ENCODE measurements at places on chromosomes 5 and 9.

- DNase-seq, result no peak
Observed at GRCh38 chr5:92002721-92003274, 619.7 kb upstream of the ARRDC3 start.

GRCh38 chr9:89619019-89619418, 14.2 kb downstream of the GADD45G start:
- DNase-seq, result no peak

DNA sequence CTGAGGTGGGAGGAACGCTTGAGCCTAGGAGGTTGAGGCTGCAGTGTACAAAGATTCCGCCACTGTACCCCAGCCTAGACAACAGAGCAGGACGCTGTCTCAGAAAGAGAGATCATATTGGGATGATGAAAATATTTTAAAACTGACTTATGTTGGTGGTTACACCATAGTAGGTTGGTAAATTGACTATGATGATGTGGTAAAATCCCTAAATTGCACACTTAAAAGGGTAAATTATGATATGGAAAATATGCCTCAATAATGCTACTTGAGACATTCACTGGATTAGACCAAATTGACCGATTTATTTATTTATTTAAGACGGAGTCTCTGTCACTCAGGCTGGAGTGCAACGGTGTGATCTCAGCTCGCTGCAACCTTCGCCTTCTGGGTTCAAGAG, 21.9 kb upstream of the TOR1B start:
- DNase-seq, result no peak

GRCh38 chr9:133971981-133972941, 19.9 kb downstream of the VAV2 start:
- DNase-seq, result no peak

DNA sequence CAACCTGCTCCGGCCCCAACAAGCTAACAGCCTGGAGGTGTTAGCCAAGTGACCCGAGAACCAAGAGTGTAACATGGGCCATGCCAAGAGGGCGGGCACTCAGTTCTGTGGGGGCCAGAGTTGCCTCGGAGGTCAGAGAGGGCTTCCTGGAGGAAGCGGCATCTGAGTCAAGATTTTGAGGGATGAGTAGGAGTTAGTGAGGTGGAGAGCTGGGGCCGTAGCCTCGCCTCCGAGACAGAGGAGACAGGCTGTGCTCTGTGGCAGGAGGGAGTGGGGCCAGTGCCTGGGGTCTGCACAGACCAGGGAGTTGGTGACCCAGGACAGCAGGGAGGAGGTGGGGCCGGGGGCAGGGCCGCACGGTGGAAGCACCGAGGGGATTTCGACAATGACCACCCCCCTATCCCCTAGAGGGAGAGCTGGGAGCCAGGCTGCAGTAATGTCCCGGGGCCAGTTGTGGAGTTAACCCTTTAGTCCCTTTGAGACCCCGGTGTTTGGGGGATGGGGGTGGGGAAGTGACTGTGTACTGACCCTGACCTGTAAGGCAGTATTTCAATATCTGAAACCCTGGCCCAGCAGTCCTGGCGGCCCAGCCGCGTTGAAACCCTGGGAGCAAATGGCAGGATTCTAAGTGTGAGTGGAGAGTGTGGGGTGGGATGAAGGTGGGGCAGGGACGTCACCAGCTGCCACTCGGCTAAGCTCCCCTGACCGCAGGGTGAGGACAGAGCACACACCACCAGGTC, 148.7 kb upstream of the COL5A1 start:
- no peak for DNase-seq

- DNase-seq, result peak; percentile 77
Observed at GRCh38 chr5:108381350-108381953, 446 bp downstream of the FBXL17 start.

GRCh38 chr5:133457439-133458355, 154.6 kb downstream of the FSTL4 start:
- DNase-seq, result no peak

DNA sequence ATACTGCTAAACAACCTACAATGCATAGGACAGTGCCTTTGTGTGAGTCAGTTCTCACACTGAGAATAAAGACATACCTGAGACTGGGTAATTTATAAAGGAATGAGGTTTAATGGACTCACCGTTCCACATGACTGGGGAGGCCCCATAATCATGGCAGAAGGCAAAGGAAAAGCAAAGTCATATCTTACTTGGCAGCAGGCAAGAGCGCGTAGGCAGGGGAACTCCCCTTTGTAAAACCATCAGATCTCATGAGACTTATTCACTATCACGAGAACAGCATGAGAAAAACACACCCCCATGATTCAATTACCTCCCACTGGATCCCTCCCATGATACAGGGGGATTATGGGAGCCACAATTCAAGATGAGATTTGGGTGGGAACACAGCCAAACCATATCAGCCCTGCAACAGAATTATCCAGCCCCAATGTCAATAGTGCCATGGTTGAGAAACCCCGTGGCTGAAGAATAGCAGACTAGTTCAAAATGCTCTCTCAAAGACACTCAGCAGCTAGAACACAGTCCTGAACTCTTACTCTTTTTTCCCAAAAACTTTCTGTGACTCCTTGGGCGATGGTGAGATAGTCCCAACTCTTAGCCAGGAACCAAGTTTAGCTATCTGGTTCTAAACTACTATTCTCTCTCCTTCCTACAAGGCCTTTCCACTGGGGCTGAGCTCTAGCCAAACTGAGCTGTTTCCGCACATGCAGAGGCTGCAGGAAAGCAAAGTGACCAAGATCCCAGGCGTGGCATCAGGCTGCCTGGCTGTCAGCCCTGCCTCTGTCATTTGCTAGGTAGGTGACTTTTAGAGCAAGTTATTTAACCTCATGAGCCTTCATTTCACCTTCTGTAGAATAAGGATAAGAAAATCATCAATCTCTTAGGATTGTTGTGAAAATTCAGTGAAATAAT, 21.7 kb downstream of the FAT2 start:
- no peak for DNase-seq

DNA sequence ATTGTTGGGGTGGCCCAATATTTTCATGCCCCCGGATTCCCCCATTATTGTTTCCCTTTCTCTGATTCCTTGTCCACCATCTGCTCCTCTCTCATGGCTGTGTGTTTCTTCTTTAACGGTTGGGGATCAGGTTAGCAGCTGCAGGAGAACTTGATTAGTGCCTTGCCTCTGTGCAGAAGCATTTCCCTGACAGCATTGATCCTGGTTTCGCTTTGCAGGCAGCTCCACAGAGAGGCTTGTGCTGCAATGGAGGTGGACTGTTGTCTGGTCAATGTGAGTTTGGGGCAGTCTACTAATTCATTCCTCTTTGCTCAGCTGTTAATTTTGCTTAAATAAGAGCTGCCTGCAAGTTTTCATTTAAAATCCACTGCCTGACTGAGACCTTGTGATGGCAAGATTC, 32.5 kb upstream of the SSBP2 start:
- no peak for DNase-seq

GRCh38 chr9:534886-535285, 306.6 kb upstream of the DMRT1 start:
- no peak for DNase-seq

DNA sequence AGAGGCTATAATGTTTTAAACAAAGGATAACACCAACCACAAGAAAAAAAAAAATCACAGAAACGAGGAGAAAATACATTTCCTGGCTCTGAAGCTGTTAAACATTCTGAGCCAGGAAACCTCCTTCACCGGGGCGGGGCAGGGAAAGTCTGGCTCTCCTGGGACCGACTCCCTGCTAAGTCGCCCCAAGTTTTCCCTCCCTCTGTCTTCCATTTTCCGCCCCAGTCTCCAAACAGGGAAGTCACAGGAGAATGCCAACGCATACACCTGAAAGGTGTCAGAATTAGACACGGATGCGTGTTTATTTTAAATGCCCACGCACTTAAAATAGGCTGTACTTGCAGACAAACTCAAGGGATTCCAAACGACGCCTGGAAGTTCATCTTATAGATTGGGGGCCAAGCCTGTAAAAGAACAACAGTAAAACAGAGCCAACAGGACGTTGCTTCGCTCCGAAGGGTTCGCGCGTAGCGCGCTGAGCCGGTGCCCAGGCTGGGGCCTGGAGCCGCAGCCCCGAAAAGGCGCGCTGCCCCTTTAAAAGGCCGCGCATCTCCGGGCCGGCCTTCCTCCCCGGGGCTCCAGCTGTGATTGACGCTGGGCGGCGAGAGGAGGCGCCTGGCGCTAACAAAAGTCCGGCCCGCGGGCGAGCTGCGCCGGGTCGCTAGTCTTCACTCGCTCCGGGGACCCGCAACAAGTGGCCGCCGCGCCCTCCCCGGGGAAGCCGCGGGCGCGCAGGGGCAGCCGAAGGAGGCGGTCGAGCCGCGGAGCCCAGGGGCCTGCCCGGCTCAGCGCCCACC, at the start of gene FBXL7:
Gene FBXL7, plus strand, starts transcription at position 653 of the 797 bp plus-strand sequence.
- no peak for DNase-seq

DNA sequence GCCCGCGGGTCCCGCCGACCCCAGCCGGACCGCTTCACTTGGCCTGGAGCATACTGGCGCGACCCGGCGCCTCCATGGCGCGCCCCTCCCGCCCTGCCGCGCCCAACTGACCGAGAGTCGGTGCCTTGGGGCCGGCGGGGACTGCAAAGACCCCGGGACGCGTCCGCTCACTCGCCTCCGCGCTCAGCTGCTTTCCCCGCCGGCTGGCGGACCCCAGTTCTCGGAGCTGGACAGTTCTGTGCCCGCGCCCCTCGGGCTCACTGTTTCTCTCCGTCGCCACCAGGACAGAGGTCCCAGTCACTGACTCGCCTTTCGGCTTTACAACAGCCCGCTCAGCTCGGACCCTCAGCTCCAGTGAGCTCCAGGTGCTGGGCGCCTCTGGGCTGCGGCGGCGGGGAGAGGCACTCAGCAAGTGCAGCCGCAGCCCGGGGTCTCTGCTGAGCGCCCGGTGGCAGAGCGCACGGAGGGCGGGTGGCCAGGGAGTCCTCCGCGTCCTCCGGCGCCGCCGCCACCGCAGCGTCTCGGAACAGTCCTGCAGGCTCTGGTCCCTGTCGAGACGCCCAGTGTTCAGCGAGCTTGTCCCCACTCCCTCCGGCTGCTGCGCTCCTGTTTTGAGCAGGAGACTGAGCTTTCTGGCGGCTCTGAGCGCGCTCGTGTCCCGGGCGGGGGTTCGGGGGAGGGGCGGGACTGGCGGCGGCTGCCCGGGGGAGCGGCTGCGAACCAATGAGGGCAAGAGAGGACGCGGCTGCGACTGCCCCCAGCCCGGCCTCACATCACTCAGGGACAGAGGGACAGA, at the start of gene SMIM32:
Gene SMIM32, minus strand, starts transcription at position 637 of the 796 bp plus-strand sequence. CDS start 638 bp downstream, outside the sequence.
- no peak for DNase-seq

DNA sequence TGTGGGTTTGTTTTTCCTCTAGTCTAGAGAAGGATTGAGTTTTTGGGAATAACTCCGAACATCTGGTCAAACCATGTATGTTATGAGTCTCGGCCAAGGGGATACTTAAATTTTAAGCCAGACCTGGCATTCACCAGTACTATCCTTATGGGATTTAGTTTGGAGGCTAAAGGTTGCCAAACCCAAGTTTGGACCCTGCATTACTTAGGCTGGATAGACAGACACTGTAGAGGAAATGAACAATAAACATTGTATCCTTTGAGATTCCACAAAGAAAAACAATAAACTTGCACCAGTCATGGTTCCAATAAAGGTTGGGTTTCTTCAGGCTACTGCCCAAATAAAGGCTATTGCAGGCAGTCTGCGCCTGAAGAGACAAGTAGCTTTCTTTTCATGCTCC, 296.7 kb upstream of the MEF2C start:
- no peak for DNase-seq

GRCh38 chr5:8033261-8033660, 164.3 kb downstream of the MTRR start:
- no peak for DNase-seq

- no peak for DNase-seq
Observed at GRCh38 chr5:144779368-144779767, 608.7 kb downstream of the KCTD16 start.

- DNase-seq, result no peak
Observed at GRCh38 chr5:143037708-143038107, 267.5 kb downstream of the ARHGAP26 start.

- DNase-seq, result no peak
Observed at GRCh38 chr5:31463351-31463750, 68.5 kb downstream of the DROSHA start.

- no peak for DNase-seq
Observed at GRCh38 chr5:140181002-140181483, 6.1 kb downstream of the CYSTM1 start.

DNA sequence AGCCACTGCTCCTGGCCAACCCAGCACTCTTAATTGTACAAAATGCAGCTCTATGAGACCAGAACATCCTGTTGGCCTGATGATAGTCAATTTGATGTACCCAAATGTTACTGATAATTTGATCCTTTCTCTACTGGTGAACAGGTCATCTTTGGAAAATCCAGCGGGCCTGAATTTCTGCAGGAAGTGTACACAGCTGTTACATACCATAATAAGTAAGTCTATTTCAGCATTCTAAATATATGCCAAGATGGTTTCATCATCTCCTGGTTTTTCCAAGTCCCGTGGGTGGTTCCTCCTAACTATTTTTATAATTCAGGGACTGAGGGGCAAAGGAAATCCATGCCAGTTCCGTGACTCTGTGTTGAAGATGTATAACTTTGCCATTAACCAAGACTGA, 155.4 kb downstream of the DOCK8 start:
- DNase-seq, result no peak

DNA sequence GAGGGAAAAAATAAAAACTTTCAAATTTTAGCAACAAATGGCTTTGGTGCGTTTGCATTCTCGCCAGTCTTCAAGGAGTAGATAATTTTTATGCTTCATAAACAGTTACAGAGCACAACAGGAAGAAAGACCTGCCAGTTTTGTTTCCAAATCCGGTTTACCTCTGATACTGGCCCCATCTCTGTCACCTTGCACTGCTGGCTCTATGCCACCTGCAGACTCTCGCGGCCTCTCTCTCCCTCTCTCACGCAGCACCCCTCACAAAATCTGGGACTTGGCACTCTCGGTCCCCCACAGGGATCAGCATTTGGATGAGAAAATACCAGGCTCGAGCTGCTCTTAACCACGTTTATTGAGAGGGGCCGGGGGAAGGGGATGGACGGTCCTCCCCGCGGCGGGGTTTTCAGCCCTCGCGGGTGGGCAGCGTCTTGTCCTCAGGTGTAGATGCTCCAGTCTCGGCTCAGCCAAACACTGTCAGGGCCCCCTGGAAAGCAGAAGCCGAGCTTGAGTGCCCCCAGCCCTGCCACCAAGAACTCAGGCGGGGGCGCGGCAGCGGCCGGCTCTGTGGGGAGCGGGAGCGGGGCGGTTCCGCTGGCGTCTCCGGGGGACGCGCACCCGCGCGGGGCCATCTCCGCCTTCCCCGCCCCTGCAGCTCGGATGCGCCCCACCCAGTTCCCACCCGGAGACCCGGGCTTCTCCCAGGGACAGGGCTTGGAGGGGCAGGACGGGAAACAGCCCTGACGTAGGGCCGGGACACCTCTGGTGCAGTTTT, 1.3 kb downstream of the SCGB3A1 start:
- no peak for DNase-seq

- DNase-seq, result no peak
Observed at GRCh38 chr9:121779381-121780117, 128.1 kb downstream of the DAB2IP start.

Data from CD4-positive, alpha-beta T cell treated with Interleukin-4 for 1 hour (primary cell).